ENCODE measurements at places on chromosomes 2 and 18.

GRCh38 chr18:6626457-6626856 is 103.1 kb upstream of the ARHGAP28 start:
- DNase-seq, result no peak

GRCh38 chr18:3703732-3704176 is 253.8 kb downstream of the TGIF1 start:
- no peak for DNase-seq

- DNase-seq, result no peak
Measured at GRCh38 chr2:191114403-191114886, 36.3 kb downstream of the STAT4 start.

DNA sequence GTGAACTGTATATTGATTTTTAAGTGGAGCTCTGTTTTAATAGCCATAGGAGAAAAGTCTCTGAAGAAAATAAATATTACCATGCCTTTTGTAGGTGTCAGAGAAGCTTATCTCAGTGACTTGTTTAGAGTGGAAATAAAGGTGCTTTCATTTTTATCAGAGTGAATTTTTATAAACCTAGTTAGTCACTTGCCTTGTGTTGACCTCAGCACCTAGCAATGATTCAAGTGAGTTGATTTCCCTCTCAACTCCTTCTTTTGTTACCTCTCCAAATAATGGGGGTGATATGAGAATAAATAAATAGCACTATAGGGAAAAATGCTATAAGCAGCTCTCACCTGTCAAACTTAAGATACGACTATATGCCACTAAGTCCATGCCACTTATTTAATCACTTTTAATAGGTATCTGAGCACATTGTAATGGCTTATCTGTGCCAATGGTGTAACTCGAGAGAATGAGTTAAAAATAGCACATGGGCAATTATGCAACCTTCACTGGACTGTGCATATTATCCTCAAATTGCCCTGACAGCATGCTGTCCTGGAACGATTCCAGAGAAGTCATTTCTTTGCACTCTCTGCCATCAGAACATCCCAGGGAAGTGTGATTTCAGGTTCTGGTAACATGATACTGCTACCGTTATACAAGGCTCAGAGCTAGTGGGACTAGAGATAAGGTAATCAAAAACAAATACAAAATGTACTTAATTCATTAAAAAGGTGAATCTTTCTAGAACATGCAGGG is 290.8 kb downstream of the CCDC85A start:
- DNase-seq, result no peak
